Pons (tissue), 1 donor: ENCODE measurements at places on chromosomes 12 and 14.

GRCh38 chr14:55814064-55814463 lies 234.1 kb downstream of the KTN1 start:
- DNase-seq = no peak

DNA sequence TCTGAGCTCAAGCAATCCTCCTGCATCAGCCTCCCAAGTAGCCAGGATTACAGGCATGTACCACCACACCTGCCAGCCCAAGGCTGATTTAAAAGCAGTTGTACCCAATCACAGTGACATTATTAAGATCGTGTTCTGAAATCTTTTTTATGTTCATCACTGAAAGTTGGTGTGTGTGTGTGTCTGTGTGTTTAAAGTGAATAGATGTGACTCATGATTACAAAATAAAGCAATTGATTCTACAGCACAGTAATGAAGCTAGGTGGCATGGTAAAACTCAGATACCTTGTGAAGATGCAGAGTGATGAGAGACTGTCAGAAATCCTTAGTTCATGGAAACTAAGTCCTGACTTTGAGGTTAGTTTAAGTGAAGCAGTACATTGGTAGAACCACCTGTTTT lies 74.2 kb upstream of the ATP2B1 start:
- DNase-seq = no peak

DNA sequence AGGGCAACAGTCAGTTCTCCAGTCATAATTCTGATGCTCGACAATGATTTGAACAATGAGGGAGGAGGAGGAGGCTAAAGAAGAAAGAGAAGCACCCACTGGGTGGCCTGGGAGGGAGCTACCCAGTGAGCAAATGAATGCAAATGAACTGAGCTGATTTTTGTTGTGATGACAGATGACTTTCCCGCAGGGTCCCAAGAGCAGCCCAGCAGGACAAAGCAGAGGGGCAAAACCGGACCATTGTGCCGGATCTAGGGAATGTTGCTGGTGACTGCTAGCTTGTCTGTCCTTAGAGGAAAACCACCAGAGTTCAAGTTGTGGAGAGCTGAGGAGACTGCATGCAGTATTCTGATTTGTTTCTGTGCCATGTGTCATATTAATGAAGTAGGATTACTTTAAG lies 162.8 kb downstream of the MON2 start:
- no peak for DNase-seq

DNA sequence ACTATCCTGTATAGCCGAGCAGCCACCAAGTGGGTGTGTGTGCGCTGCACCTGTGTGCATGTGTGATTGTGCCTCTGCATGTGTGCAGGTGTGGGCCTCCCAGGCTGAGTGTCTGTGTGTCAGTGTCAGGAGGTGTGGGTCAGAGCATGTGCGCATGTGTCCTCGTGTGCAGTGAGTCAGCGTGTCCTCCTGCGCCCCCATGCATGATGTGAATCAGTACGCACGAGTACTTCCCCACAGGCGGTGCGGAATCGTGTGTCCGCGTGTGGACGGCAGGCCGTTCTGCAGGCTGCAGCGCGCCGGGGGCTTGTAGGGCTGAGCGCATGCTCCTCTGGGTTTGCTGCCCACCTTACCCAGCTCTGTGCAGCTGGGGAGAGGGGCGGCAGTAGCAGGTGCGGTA lies 34.2 kb downstream of the DTX1 start:
- DNase-seq = no peak
